ENCODE measurements at places on chromosomes 7 and 10. TPM values are rescaled to one million over a fixed set of nuclear protein-coding genes. Genes with fewer than 3 reads are reported as not detected.
A peak's percentile ranks its signal among the peaks of the same experiment; 100 is the strongest.

Gene UNCX
- total RNA-seq: not detected

Gene ITIH2
- total RNA-seq: not detected

Gene GJC3
- total RNA-seq: 0.35 TPM

Gene ASZ1
- total RNA-seq: not detected

Gene SPDYE6
- not detected for total RNA-seq

Gene CCDC126
- 14.0 TPM for total RNA-seq

Gene DOCK4
- 0.44 TPM for total RNA-seq

Gene ASCC1
- total RNA-seq: 25.2 TPM

Gene PTPN20
- total RNA-seq: not detected

Gene TRPV6
- not detected for total RNA-seq

Gene SMIM30
- total RNA-seq: 10.9 TPM

Gene RAMP3
- total RNA-seq: not detected

Gene AGAP9
- 8.0 TPM for total RNA-seq

Gene SDK1
- 0.47 TPM for total RNA-seq

Gene INHBA
- total RNA-seq: not detected

Gene HTR7
- not detected for total RNA-seq

Gene CNTNAP2
- not detected for total RNA-seq

- H3K36me3 ChIP-seq: no peaks in the 10 kb centered on the region
- H3K4me1 ChIP-seq: no peaks in the 10 kb centered on the region
- no peak for DNase-seq
- H3K4me3 ChIP-seq: no peak overlapping the region
Observed at GRCh38 chr7:50953820-50954219, 171.1 kb upstream of the GRB10 start.

DNA sequence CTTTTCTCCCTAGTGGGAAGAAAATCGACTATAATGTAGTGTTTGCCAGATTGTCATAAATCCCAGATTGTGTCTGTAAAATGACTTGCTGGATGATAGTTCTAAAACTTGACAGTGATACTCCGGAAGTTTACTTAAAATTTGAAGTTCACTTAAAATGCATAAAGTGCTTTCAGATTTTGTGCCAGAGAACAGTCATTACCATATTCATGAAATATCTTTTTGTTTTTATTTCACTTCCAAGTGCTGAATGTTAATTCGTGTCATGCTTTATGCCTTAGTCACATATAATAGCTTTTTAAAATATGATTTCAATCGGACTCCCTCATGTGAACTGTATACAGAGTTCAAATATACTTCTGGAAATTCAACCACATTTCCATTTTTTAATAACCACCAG, 30.4 kb downstream of the PRPF18 start:
- H3K4me3 ChIP-seq: no peak overlapping the region
- no peak overlapping the region for H3K27ac ChIP-seq
- no peaks in the 10 kb centered on the region for H3K27me3 ChIP-seq
- no peaks in the 10 kb centered on the region for H3K4me1 ChIP-seq

DNA sequence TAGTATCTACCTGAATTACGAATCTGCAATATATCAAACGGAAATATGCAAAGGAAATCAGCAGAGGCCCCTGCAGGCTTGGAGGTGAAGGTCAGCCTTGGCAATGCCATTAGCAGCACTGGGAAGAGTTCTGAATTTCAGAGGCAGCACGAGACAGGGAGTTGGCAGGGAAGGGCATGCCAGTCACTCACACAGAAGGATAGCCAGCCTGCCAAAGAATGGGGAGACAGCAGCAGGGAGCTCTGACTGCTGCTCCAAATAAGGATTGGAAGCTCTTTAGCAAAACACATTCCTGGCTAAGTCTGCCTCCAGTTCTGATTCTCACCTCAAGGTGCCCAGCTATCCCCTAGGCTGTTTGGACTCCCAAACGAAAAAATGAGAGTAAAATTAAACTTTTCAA, 188.0 kb downstream of the PDE1C start:
- H3K27me3 ChIP-seq: no peaks in the 10 kb centered on the region
- H3K4me1 ChIP-seq: no peaks in the 10 kb centered on the region
- no peak overlapping the region for H3K4me3 ChIP-seq
- no peaks in the 10 kb centered on the region for H3K36me3 ChIP-seq
- DNase-seq: no peak

- H3K4me1 ChIP-seq: peaks cover 34% of the 10 kb centered on the region
- H3K4me3 ChIP-seq: peak within 1 kb of the TSS; percentile 85
- H3K36me3 ChIP-seq: no peaks in the 10 kb centered on the region
- H3K27ac ChIP-seq: peak within 1 kb of the TSS; percentile 47
- peak; percentile 58 for DNase-seq
Observed at GRCh38 chr10:97849687-97850402, at the start of gene GOLGA7B. GOLGA7B (plus strand) TSS chr10:97849843; CDS start chr10:97850304, 461 bp downstream.

GRCh38 chr10:70458329-70459060, 17.0 kb upstream of the NODAL start:
- no peaks in the 10 kb centered on the region for H3K36me3 ChIP-seq
- DNase-seq: no peak
- peaks cover 9% of the 10 kb centered on the region for H3K27me3 ChIP-seq
- no peak overlapping the region for H3K4me3 ChIP-seq
- peaks cover 6% of the 10 kb centered on the region for H3K4me1 ChIP-seq
- no peak overlapping the region for H3K27ac ChIP-seq

GRCh38 chr7:75856536-75856935, 22.3 kb upstream of the RHBDD2 start:
- H3K4me3 ChIP-seq: no peak overlapping the region
- H3K4me1 ChIP-seq: no peaks in the 10 kb centered on the region

DNA sequence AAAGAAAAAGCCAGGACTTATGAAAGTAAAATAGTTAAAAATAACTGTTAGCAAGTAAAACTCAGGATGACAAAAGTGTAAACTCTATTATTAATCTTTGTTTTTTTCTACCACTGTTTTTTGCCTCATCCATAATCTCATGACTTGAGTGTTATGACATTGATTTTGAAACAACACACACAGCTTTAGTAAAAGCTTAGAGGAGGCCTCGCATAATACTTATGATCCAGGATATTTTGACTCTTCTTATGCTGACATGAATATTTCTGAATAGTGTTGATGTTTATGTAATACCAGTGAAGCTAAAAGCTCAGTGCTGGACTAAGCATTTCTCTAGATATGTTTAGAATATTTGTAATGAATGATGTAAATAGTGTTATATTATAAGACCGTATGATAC, 10.5 kb downstream of the KAT6B start:
- no peak overlapping the region for H3K4me3 ChIP-seq
- peaks cover 9% of the 10 kb centered on the region for H3K36me3 ChIP-seq
- DNase-seq: no peak
- H3K4me1 ChIP-seq: peaks cover 6% of the 10 kb centered on the region
- H3K27me3 ChIP-seq: no peaks in the 10 kb centered on the region

- H3K27me3 ChIP-seq: peaks cover 3% of the 10 kb centered on the region
- H3K27ac ChIP-seq: no peak overlapping the region
- H3K4me3 ChIP-seq: no peak overlapping the region
- H3K4me1 ChIP-seq: no peaks in the 10 kb centered on the region
- no peak for DNase-seq
Observed at GRCh38 chr10:118798231-118798662, 43.5 kb upstream of the CACUL1 start.

- no peak overlapping the region for H3K4me3 ChIP-seq
- no peak for DNase-seq
- H3K27me3 ChIP-seq: no peaks in the 10 kb centered on the region
- H3K36me3 ChIP-seq: no peaks in the 10 kb centered on the region
- H3K27ac ChIP-seq: no peak overlapping the region
Observed at GRCh38 chr10:91551856-91552255, 81.0 kb downstream of the PPP1R3C start.

DNA sequence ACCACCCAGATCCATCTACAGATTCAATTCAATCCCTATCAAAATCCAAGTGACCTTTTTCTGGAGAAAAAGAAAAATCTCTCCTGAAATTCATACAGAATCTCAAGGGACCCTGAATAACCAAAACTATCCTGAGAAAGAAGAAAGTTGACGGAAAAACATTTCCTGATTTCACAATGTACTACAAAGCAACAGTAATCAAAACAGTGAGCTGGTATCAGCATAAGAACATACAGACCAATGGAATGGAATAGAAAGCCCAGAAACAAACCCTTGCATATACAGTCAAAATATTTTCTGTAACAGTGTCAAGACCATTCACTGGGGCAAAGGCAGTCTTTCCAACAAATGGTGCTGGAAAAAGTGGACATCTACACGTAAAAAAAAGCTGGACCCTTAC, 89.9 kb downstream of the JMJD1C start:
- DNase-seq: no peak
- no peaks in the 10 kb centered on the region for H3K27me3 ChIP-seq
- no peak overlapping the region for H3K4me3 ChIP-seq
- no peaks in the 10 kb centered on the region for H3K4me1 ChIP-seq
- H3K36me3 ChIP-seq: no peaks in the 10 kb centered on the region

GRCh38 chr10:132199268-132199853, 12.6 kb downstream of the DPYSL4 start:
- no peak overlapping the region for H3K4me3 ChIP-seq
- no peak for DNase-seq
- no peaks in the 10 kb centered on the region for H3K27me3 ChIP-seq
- no peaks in the 10 kb centered on the region for H3K4me1 ChIP-seq
- H3K27ac ChIP-seq: no peak overlapping the region

- no peaks in the 10 kb centered on the region for H3K4me1 ChIP-seq
- H3K27me3 ChIP-seq: no peaks in the 10 kb centered on the region
- no peak overlapping the region for H3K27ac ChIP-seq
- H3K4me3 ChIP-seq: no peak overlapping the region
- H3K36me3 ChIP-seq: no peaks in the 10 kb centered on the region
Observed at GRCh38 chr10:32403091-32403490, 42.8 kb upstream of the CCDC7 start.

DNA sequence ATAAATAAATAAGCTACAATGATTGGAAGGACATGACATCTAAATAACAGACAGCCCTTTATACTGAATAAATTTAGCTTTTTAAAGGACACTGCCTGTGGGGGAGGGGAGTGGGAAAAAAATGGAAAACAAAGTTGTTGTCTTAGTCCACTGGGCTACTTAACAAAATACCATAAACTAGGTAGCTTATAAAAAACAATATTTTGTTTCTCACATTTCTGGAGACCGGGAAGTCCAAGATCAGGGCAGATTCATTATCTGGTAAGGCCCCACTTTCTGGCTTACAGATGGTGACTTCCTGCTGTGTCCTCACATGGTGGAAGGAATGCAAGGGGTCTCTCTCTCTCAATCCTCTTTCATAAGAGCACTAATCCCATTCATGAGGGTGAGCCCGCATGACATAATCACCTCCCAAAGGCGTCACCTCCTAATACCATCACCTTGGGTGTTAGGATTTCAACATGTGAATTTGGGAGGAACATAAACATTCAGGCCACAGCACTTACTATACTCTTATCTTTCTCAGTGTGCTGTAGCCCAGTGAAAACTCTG, 43.0 kb downstream of the DNAJC12 start:
- no peaks in the 10 kb centered on the region for H3K27me3 ChIP-seq
- no peak overlapping the region for H3K27ac ChIP-seq
- DNase-seq: no peak

DNA sequence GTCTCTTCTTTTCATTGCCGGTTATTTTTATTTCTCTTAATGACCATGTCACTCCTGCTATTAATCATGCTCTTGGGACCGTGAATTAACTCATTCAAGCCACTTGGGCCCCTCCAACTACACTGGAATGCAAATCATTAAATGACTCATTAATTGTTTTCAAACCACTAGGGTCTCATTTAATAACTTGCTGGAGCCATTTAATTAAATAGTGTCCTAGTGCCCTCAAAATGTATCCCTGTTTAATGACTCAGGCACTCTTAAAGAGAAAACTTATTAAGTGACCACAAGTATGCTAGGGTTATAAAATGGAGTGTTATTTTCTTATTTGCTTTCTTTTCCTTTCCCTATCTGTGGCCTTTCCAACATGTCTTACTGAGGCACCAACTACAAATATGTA, 73.0 kb downstream of the PLXDC2 start:
- no peak overlapping the region for H3K27ac ChIP-seq
- no peak overlapping the region for H3K4me3 ChIP-seq
- no peaks in the 10 kb centered on the region for H3K36me3 ChIP-seq
- H3K4me1 ChIP-seq: no peaks in the 10 kb centered on the region
- H3K27me3 ChIP-seq: no peaks in the 10 kb centered on the region

DNA sequence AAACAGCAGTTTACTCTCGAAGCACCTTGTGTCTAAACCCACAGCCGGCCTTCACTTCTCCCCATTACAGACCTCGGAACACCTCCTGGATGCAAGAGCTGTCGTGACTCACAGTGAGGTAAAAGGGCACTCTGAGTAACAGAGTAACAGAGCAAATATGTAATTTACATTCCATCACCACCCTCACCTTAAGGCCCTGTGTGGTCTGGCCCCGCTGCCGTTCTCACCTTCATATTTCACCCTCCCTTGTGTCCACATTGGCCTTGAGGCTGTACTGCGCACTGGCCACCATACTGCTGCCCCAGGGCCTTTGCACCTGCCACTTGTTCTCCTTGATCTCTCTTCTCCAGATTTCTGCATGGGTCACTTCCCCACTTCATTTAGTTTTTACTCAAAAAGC, 12.6 kb downstream of the FFAR4 start:
- H3K27me3 ChIP-seq: no peaks in the 10 kb centered on the region
- no peaks in the 10 kb centered on the region for H3K36me3 ChIP-seq
- H3K27ac ChIP-seq: no peak overlapping the region
- H3K4me3 ChIP-seq: no peak overlapping the region
- no peaks in the 10 kb centered on the region for H3K4me1 ChIP-seq

DNA sequence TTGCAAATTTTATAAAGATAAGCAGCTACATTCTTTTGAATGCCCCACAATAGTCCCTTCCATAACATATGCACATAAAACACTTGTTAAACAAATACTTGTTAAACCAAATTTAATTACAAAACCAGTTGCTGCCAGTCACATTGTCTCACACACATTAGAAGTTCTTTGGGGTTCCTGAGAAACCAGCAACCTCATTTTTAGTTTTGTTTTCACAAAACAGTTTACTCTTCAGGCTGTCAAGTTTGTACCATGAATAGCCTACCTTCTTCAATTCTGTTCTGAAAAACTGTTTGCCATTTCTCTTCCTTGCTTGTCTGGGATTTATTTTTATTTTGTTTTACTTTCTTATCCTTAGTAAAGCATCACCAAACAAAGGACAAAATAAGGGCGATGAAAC, 176.5 kb upstream of the PHF14 start:
- H3K27ac ChIP-seq: no peak overlapping the region
- no peaks in the 10 kb centered on the region for H3K4me1 ChIP-seq
- no peak overlapping the region for H3K4me3 ChIP-seq
- H3K27me3 ChIP-seq: no peaks in the 10 kb centered on the region

DNA sequence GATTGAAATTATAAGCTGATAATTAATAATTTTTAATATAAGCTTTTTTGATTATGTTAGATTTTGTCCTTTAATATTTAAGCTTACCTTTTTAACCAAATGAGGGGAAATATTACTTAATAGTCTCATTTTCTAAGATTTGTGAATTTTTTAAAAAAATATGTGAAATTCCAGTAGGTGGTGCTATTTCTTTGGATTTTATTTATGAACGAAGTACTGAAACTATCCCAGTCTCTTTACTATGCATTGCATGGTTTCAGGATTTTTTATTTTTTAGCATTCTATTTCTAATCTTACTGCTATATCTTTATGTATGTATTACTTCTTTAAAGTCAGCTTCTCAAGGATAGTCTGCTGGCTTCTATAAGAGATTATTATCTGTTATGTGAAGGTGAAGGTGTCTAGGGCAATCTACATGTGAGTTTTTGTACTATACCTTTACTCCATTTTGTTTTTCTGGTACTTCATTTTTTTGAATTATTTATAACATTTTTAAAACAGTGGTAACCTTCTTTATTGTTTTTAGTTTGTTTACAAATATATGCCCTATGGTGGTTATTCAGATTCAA, 78.3 kb downstream of the ATRNL1 start:
- DNase-seq: no peak
- H3K36me3 ChIP-seq: no peaks in the 10 kb centered on the region
- no peaks in the 10 kb centered on the region for H3K4me1 ChIP-seq
- H3K27ac ChIP-seq: no peak overlapping the region

Measured in CD4-positive, CD25-positive, alpha-beta regulatory T cell (primary cell).